Small intestine (tissue), 16 donors: ENCODE measurements at places on chromosomes 6 and 20. TPM values are rescaled to one million over a fixed set of nuclear protein-coding genes. Genes with fewer than 3 reads are reported as not detected.

The IMPG1 gene
- not detected for polyA plus RNA-seq

The SMOC2 gene
- polyA plus RNA-seq, result 0.89 TPM

The PRDM1 gene
- polyA plus RNA-seq, result 0.67 TPM

The NR2E1 gene
- polyA plus RNA-seq, result not detected

GRCh38 chr20:60123652-60124051 lies 165.4 kb downstream of the CDH26 start:
- H3K4me3 ChIP-seq, result no peak overlapping the region
- no peaks in the 10 kb centered on the region for H3K4me1 ChIP-seq
- no peak for DNase-seq
- no peaks in the 10 kb centered on the region for H3K27me3 ChIP-seq
- no peaks in the 10 kb centered on the region for H3K36me3 ChIP-seq
- H3K27ac ChIP-seq, result no peak overlapping the region

GRCh38 chr20:40435146-40435895 lies 253.7 kb downstream of the MAFB start:
- no peaks in the 10 kb centered on the region for H3K36me3 ChIP-seq
- no peaks in the 10 kb centered on the region for H3K27me3 ChIP-seq
- DNase-seq, result no peak
- H3K4me3 ChIP-seq, result no peak overlapping the region
- H3K4me1 ChIP-seq, result no peaks in the 10 kb centered on the region
- H3K27ac ChIP-seq, result no peak overlapping the region

DNA sequence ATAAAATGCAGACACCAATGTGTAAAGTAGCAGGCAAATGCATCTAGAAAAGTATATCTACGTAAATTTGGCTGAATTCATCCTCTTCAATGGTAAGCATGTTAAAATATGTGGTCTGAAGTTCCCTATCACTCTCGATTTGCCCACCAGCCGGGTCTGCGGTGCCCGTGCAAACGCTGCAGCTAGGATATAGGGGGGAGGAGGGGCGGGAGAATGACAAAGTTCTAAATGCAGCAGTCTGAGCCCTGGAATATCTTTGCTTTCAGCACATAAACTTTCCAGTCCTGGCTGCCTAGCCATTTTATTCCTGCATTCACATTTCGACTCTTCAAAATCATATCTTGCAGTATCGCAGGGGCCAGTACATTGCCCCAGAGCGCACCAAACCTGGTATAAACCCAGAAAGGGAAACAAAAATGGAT lies 708 bp downstream of the NRN1 start:
- peaks cover 23% of the 10 kb centered on the region for H3K27me3 ChIP-seq
- no peaks in the 10 kb centered on the region for H3K36me3 ChIP-seq
- H3K4me1 ChIP-seq, result peaks cover 2% of the 10 kb centered on the region
- no peak overlapping the region for H3K27ac ChIP-seq
- DNase-seq, result no peak
- H3K4me3 ChIP-seq, result no peak overlapping the region

GRCh38 chr6:4066029-4066755 lies 12.7 kb downstream of the FAM217A start:
- H3K4me3 ChIP-seq, result no peak overlapping the region
- H3K27ac ChIP-seq, result no peak overlapping the region
- H3K27me3 ChIP-seq, result no peaks in the 10 kb centered on the region
- no peaks in the 10 kb centered on the region for H3K4me1 ChIP-seq
- DNase-seq, result no peak
- no peaks in the 10 kb centered on the region for H3K36me3 ChIP-seq

GRCh38 chr20:17457588-17458190 lies 73.5 kb downstream of the BFSP1 start:
- DNase-seq, result no peak
- H3K36me3 ChIP-seq, result no peaks in the 10 kb centered on the region
- no peak overlapping the region for H3K4me3 ChIP-seq
- H3K4me1 ChIP-seq, result no peaks in the 10 kb centered on the region
- no peak overlapping the region for H3K27ac ChIP-seq
- peaks cover 3% of the 10 kb centered on the region for H3K27me3 ChIP-seq

- peaks cover 63% of the 10 kb centered on the region for H3K36me3 ChIP-seq
- H3K27me3 ChIP-seq, result no peaks in the 10 kb centered on the region
- DNase-seq, result peak; percentile 80
Measured at GRCh38 chr6:43773050-43773979, 3.3 kb downstream of the VEGFA start.

GRCh38 chr6:133610971-133611370 lies 277.9 kb upstream of the TCF21 start:
- H3K36me3 ChIP-seq, result no peaks in the 10 kb centered on the region
- H3K27ac ChIP-seq, result no peak overlapping the region
- H3K4me3 ChIP-seq, result no peak overlapping the region
- no peaks in the 10 kb centered on the region for H3K27me3 ChIP-seq

DNA sequence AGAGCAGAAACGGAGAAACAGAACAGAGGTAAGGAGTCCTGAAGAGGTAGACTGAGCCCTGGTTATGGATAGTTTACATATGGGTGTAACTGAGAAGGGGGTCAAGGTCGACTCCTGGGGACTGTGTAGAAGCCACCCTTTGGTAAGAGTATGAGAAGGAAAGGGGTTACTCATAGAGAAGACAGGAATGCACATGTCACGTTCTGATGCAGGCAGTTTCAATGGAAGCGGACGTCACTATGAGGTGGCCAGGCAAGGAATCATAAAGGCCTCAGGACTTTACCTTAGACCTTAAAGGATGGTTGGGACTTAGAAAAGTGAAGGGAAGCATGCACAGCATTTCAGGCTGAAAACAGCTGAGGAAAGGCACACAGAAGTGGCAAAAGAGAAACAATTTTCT lies 25.1 kb downstream of the RGS17 start:
- no peaks in the 10 kb centered on the region for H3K36me3 ChIP-seq
- H3K4me1 ChIP-seq, result no peaks in the 10 kb centered on the region
- no peaks in the 10 kb centered on the region for H3K27me3 ChIP-seq
- H3K27ac ChIP-seq, result no peak overlapping the region

DNA sequence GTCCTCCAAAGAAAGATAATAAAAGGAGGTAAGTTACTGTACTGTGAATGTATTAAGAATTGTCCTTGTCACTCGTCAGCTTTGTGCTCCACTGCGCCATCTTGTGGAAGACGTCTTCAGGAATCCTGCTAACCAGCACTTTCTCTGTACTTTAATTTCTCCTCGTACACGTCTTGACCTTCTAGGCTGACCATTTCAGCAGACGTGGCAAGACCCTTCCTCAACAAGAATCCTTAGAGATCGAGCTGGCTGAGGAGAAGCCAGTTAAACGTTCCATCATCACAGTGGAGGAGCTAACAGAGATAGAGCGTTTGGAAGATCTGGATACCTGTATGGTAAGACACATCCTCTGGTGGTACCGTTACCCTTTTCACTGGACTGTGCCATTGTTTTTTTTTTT lies 95.5 kb upstream of the SCGN start:
- H3K4me1 ChIP-seq, result no peaks in the 10 kb centered on the region
- peaks cover 3% of the 10 kb centered on the region for H3K36me3 ChIP-seq
- no peak overlapping the region for H3K4me3 ChIP-seq
- no peaks in the 10 kb centered on the region for H3K27me3 ChIP-seq

- no peaks in the 10 kb centered on the region for H3K27me3 ChIP-seq
- peak; percentile 82 for DNase-seq
- peak overlapping the region; percentile 90 for H3K27ac ChIP-seq
- H3K4me3 ChIP-seq, result peak overlapping the region; percentile 83
- H3K4me1 ChIP-seq, result peaks cover 5% of the 10 kb centered on the region
Measured at GRCh38 chr6:109454496-109455436, 806 bp downstream of the MICAL1 start.

- H3K27me3 ChIP-seq, result no peaks in the 10 kb centered on the region
- no peaks in the 10 kb centered on the region for H3K4me1 ChIP-seq
- H3K36me3 ChIP-seq, result no peaks in the 10 kb centered on the region
- no peak overlapping the region for H3K27ac ChIP-seq
Measured at GRCh38 chr6:54097753-54098152, 13.5 kb upstream of the MLIP start.

DNA sequence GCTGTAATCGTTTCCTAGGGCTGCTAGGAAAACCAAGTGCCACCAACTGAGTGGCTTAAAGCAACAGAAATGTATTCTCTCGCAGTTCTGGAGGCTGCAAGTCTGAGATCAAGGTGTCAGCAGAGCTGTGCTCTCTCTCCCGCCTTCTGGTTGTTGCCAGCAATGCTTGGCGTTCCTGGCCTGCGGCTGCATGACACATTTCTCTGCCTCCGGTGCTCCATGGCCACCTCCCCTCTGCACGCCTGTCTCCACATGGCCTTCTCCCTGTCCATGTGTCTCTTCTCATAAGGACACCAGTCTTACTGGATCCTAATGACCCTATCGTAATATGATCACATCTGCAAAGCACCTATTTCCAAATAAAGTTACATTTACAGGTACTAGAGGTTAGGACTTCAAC lies 91.7 kb upstream of the AKAP12 start:
- no peak for DNase-seq
- no peak overlapping the region for H3K4me3 ChIP-seq
- no peaks in the 10 kb centered on the region for H3K27me3 ChIP-seq
- no peaks in the 10 kb centered on the region for H3K36me3 ChIP-seq
- H3K4me1 ChIP-seq, result no peaks in the 10 kb centered on the region
